ENCODE measurements at places on chromosomes 7 and 10. TPM values are rescaled to one million over a fixed set of nuclear protein-coding genes. Genes with fewer than 3 reads are reported as not detected.

LIPF gene
- total RNA-seq, result not detected

DNA sequence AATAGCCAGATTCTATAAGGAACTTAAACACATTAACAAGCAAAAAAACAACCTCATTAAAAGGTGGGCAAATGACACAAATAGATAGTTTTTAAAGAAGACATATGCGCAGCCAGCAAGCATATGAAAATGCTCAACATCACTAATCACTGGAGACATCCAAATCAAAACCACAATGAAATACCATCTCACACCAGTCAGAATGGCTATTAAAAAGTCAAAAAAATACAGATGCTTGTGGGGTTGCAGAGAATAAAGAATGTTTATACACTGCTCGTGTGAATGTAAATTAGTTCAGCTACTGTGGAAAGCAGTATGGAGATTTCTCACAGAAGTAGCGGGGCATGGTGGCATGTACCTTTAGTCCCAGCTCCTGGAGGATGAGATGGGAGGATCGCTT lies 164.0 kb downstream of the CHRM2 start:
- peak; percentile 57 for DNase-seq

GRCh38 chr7:88737632-88738031 lies 21.9 kb upstream of the ZNF804B start:
- DNase-seq, result no peak

DNA sequence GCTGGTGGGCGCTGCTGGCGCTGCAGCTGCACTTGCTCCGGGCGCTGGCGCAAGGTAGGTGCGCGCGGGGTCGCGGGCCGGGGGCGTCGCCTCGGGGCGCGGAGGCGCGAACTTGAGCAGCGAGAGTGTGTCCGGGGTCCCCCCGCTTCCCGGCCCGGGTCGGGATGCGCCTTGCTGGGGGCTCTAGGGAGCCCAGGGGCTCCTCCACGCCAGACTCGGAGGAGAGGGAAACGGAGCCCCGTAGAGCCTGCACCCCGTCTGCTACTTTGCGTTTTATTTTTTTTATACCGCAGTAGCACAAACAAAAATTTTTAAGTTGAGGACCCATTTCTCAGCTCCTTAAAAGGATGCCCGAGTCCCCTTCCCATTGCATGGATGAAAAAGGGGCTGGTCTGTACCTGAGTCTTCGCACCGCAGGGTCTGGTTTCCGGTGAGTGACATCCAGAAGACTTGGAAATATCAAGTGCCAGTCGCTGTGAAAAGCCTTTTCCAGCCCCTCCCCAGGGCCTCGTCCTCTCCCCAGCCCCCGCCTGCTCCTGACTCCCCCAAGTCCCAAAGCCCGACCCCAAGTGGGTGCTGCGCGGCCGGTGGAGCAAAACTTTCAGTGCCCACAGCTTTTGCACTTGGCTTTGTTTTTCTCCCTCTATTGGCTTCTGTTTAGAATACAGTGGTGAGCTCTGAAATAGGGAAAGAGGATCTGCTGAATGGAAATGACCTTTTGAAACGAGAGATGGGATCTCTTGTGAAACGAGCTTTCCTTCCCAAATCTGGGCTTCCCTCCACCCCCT lies 973 bp downstream of the SDK1 start:
- DNase-seq, result peak; percentile 19

DNA sequence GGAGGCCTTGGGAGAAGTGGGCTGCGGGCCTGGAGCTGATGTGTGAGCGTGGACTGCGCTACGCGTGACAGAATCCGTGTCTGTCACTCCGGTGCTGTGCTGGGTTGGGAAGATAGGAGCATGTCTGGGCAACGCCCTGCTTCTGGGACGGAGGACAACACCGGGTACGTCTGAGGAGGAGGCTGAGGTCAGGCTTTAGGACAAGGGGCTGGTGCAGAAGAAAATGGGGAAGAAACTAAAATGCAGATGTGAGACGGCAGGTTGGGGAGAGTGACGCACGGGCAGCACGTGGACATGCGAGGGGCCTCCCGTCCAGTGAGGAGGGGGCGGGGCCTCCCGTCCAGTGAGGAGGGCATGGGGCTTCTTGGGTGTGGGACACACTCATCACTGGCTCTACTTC lies 207.4 kb downstream of the DNAJB6 start:
- no peak for DNase-seq

TFEC gene
- total RNA-seq, result not detected

OR2A5 gene
- not detected for total RNA-seq

DNA sequence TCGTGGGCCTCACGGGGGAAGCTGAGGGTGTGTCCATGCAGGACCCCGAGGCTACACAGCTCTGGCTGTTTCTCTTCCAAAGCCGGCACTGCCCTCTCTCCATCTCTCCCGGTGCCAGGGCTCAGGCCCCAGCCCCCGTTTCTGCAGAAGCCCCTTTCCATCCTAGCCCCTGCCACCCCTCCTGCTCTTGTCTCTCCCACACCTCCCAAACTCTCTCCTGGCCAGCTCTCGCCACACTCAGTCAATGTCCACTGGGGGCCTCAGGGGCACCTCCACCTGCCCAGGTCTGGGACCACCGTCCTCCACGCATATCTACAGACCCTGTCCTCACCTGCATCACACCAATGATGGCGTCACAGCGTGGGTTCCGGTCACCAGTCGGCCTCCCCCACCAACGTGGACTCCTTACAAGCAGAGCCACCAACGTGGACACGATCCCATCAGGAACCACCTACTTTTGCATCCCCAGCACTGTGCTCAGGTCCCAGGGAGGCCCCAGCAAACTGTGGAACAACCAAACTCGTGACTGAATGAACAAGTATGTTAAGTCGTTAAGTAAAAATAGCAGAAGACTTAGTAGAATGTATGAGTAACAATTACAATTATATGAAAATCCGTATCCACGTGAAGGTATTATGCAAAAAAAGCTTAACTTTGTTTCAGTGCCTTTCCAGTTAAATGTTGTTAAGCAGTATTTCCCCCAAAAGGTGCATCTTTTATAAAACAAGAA lies 38.4 kb downstream of the DIP2C start:
- peak; percentile 37 for DNase-seq

DNA sequence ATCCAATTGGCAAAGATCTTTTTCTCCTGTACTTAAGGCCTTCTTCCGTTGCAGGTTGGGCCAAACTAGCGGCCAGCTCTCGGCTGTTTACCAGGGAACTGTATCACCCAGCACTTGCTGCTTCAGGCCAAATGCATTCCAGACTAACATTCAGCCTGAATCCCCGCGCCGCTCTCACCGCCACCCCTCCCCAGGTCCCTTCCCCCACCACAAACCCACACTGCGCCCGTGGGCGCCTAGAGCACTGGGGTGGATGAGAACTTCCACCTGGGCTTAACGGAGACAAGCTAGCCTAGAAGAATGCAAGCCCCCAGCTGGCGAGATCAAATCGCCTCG lies 676 bp downstream of the TCAF1 start:
- DNase-seq, result peak; percentile 52

MYO1G gene
- total RNA-seq, result under 0.01 TPM

DNA sequence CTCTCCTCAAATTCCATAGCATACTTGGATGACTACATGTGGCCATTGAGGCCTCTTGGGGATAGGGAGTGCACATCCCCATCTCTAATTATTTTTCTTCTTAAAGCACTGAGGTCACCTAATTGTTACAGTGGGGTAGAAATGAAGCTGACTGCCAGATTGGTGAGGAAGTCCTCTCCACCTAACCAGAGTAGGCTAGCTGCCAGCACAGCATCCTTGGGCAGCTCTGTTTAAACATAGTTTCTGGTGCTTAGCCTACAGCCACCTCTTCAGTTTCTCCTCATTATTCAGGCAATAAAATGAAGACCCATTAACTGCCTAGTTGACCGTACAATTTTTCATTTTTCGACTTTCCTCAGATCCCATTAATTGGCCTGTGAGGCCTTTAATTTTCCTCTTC lies 104.6 kb downstream of the MLLT10 start:
- DNase-seq, result no peak

DNA sequence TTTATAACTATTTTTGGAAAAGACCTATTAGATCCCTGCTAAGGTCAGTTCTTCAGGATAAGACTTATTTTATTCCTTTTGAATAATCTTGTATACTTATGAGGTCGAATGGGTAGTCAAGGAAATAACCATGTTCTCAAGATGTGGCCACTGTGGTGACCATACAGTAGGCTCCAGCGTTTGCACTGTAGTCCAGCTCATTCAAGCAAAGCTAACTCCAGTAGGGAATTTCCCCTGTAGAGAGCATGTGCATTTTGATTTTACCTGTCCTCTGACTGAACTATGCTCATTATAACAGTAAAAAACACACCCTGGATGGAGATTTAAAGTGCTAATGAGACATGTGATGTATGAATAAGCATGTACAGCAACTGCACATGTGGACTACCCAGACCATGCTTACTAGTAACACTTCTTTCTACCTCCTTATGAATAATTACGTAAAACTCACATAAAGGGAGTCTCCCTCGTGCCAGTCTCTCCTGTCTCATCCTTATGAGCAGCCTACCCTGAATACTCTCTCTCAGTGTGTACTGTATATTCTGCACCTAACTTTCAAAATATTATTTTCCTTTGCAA lies 32.4 kb upstream of the SEMA3E start:
- DNase-seq, result no peak

- DNase-seq, result peak; percentile 63
These were observed 23.0 kb upstream of the EGFR start for GRCh38 chr7:54995610-54996363.

- DNase-seq, result no peak
These were observed 144.9 kb upstream of the HDAC9 start for GRCh38 chr7:18350678-18351077.

DNA sequence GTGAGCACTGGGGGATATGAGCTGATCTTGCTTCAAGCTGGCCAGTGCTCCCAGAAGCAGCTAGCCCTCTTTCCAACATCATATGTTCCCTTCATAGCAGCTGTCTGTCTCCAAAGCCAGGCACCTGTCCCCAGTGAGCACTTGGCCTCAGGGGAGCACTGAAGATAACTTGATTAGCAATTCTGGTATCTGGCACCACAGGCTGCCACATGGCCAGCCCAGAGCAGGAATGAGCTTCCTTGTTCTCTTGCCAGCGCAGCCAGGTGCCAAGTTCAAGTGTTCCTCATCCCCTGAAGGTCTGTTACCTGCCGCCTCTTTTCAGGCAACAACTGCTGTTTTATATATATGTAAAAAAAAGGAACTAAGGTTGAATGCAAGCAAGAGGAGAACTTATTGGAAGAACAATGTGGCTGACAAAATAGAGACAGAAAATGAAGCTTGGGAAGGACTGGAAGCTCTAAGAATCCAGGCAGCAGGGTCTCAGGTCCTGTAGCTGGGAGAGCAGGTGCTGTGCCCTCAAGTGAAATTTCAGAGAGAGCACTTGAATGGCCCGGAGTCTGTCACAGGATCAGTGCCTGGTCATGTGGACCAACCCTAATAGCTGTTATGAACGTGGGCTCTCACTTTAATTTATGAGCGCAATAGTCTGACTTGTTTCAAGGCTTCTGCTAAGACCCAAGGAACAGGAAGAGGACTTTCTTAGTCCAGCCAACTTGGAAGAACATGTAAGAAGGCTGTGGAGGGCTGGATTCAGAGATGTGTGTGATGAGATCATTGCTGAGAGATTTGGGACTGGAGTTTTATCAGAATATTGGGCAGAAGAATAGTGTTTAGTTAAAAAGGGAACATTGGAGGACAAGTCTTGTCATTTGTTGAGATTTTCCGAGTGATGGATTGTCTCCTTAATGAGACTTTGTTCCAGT lies 267.2 kb downstream of the GLRX3 start:
- DNase-seq, result no peak

- DNase-seq, result no peak
These were observed 25.7 kb upstream of the PRSS37 start for GRCh38 chr7:141866974-141867373.

DNA sequence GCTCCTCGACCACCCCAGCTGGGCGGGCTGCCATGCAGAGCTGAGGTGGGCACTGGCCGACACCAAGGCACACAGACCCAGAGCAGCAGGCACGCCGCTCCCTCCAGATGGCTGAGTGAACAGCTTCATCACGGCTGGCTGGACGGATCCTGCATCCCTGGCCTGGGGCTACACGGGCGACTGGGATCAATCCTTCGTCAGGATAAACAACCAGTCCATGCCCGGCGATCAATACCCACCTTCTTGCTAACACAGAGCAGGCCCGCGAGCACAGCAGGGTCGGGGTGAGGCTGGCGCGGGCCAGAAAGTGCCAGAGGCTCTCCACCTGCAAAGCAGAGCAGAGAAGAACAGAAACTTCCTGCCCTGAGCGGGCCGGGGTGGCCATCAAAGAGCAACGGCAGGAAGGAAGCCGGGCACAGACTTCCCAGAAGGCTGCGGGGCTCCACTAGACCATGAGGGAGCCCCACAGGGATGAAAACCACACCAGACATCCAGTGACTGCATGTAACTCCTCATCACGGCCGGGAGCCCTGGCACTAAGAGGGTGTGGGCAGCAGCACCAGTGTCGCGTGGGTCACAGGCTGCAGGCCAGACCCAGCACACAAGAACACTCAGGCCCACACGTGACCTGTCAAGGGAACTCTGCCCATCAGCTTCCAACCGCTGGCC lies 166.4 kb downstream of the MAD1L1 start:
- DNase-seq, result no peak

DNA sequence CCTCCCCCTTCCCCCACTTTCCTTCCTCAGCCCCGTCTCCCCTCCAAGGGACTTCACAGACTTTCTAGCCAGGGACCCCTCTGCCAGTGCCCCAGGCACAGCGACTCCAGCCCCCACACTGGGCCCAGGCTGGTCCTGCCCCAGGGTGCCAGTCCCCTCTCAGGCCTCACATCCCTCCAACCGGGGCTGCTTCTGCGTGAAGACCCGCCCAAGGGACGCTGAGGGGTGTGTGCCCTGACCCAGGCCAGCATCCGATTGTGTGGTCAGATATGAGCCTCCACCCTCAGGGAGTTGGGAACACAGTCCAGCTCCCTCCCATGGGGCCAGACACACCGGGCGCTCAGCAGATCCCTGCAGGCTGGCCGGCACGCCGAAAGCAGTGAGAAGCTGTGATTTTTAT lies 97.0 kb downstream of the MICALL2 start:
- DNase-seq, result no peak

DNA sequence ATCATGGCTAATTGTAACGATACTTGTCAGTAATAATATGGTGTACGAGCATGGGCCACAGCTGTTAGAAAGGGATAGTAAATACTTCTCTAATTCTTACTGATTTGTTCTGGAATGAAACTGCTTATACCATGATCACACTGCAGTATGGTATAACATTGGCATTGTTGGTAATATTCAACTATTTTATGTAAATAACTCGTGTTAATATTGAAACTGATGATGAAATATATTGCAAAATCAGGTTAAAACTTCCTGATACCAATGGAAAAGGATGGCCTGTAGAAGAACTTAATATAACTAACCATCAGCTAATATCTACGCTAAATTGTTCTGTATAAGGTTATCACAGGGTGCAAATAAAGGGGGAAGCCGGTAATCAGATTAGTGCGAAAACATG lies 10.3 kb downstream of the OR2A14 start:
- no peak for DNase-seq
